ENCODE measurements at places on chromosomes 7 and 10.

- no peak for DNase-seq
Measured at GRCh38 chr10:17637869-17638268, 6.1 kb upstream of the STAM start.

- no peak for DNase-seq
Measured at GRCh38 chr7:51472873-51473272, 156.3 kb upstream of the COBL start.

DNA sequence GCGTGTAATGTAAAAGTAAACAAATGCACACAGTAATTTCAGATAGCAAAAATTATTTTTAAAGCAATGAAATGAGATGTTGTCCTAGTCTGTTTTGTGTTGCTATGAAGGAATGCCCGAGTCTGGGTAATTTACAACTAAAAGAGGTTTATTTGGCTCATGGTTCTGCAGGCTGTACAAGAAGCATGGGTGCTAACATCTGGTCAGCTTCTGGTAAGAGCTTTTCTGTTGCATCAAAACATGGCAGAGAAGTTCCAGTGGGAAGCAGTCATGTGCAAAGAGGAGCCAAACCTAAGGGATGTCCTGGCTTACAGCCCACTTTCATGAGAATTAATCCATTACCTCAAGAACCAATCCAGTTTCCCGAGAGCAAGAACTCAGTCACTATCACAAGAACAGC is 62.9 kb upstream of the MNX1 start:
- DNase-seq: no peak

- no peak for DNase-seq
Measured at GRCh38 chr7:151126491-151127137, 40.3 kb downstream of the AGAP3 start.

DNA sequence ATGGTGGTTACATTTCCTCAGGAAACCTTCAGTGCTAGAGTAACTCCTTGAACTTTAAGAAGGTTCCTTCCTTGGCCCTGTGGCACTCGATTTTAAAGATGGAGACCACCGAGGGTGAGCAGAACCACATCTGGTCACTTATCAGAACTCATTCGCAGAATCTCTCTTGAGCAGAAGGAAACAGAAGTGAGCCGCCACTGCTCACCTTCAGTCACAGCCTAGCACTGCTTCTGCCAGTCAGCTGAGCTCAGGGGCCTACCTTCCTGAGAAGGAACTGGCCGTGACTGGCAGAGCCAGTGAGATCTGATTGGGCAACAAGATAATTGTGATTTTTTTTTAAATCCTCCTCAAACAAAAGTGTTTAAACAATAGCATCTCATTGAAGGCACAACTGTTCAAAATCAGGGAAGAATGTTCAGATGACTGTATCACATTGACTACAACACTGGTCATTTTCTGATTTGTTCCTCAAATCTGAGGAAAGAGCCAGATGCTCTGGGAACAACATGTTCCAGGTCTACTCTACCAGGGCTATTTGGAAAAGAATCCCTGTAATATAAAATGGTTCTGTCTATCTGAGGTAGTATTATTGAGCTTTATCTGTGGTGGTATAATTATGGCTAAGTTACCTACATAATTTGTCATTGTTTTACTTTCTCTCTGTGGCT is 2.7 kb upstream of the SYPL1 start:
- DNase-seq: no peak

GRCh38 chr7:103944230-103944900 is 45.1 kb downstream of the RELN start:
- DNase-seq: no peak

Measured in effector memory CD8-positive, alpha-beta T cell (primary cell).